ENCODE measurements at places on chromosomes 7 and 10.

DNA sequence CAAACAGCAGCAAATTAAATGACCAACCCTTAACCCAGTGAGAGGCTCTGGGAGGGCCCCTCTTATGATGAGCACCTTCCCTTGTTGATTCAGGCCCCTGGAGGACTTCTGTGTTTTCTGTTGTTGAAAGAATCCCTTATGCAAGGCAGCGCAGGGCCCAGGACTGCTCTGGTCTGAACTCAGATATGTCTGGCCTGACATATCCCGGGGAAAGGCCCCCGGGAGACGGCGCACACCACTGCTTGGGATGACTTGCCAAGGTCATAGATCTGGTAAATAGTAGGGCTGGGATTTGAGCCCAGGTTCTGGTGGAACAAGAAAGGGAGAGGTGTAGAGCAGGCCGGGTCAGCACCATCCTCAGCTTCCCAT, 124.0 kb downstream of the AOAH start:
- DNase-seq, result no peak

- no peak for DNase-seq
These were observed 75.0 kb downstream of the C10orf105 start for GRCh38 chr10:71644307-71645180.

GRCh38 chr10:78200686-78201085, 167.0 kb downstream of the RPS24 start:
- no peak for DNase-seq

GRCh38 chr10:49309691-49310411, 10.9 kb downstream of the C10orf71 start:
- no peak for DNase-seq

DNA sequence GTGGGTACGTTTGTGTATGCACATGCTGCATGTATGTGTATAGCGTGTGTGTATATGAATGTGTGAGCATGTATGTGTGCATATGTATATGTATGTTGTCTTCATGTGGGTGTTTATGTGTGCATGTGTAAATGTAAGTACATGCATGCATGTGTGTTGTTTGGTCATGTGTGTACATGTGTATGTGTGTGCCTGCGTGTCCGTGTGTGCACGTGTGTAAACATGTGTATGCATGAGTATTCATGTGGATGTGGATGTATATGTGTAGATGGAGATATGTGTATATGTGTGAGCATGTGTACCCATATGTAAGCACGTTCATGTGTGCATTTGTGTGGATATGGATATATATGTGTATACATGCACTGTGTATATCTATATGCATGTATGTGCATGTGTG, 5.5 kb upstream of the CFAP46 start:
- no peak for DNase-seq

DNA sequence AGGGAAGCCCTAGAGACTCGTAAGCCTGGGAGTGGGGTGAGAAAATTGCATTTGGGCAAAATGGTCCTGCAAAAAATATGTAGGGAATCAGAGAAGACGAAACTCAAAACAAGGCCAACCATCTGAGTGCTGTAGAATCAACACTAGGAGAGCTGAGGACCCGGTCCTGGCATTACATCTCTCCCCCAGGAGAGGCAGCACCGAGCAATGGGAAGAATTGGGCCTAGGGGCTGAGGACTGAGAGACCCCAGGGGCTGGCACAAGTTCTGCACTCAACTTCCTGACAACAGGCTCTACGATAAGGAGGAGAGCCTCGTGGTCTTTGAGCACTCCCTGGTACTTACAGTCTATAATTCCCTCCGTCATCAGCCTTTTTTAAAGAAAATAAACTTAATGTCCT, 47.6 kb downstream of the BPGM start:
- DNase-seq, result no peak
